NCI-H1417 (cell line): ENCODE measurements at places on chromosomes 4 and X.
A peak's percentile ranks its signal among the peaks of the same experiment; 100 is the strongest.

DNA sequence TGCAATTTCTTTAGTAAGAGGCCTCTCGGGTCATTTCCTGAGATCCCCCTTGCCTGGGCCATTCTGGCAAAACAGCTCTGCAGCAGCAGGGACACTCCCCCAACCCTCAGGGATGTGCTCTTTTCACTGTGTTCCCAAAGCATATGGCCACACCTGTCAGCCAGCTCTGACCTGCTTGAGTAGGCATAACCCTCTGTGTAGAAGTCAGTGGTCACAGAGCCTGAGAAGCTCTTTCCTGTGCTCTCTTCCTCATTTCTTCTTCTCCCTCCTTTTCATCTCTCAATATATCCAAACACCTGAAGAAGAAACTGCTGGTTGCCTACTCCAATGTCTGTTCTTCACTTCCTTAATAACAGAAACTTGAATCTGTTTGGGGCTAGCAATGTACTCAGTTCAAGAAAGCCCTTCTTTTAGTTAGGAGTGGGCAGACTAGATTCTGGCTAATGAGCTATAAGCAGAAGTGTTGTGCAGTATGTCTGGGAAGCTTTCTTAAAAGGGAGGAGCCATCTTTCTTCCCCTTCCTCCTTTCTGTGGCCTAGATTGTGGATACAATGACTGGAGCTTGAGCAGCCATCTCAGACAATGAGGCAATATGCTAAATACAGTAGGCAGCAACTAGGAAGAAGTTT, 73.3 kb downstream of the PRPS1 start:
- DNase-seq, result no peak

DNA sequence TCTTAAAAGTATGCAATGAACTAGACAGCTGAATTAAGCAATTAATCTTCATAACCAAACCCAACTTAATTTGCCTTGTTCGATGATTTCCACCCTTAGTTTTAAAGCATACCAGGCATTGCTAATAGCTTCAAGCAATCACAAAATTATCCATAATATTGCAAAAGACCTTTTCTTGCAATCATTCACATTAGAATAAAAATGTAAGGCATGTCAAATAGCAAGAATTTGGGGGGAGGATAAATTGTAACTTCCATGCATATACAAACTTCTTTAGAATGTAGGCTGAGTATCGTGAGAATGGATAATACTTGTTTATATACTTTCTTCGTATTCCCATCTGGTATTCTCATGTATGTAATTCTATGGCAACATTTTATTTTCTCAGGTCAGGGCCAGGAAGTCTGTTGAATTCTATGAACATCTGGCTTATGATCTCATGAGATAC, 28.7 kb upstream of the BMP2K start:
- DNase-seq, result no peak

DNA sequence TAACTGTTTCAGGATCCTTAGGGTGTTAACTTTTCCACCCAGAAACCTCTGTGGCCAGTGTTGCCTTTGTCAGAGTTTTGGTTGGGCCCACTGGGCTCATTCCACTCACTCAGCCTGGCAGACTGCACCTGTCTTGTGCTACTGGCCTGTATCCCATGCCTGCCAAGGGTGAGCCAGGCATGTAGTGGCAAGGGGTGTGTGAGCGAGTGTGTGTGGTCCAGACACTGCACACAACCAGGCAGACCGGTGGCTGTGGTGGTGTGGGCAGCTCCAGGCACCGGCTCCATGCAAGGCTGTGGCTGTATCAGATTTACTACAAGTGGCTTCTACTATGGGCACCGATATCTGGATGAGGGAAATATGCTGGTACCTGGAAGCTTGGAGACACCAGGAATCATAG, 394.6 kb upstream of the DMD start:
- DNase-seq, result no peak

DNA sequence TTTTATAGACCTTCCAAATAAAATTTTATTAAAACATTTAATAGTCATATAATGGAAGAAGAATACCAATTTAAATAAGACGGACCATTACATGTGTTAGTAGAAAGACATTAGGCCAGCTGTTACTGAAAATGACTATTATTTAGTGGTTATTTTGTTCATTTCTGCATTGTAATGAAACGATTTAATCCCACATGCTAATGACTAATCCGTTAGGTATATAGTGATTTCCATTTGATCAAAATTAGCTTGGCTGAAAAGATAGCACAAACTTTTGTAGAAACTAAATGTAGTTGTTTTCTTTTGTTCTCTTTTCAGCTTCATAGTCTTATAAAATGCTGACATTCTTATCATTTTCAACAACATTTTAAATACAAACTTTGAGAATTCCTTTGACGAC, 556.1 kb upstream of the TENM3 start:
- DNase-seq, result no peak

DNA sequence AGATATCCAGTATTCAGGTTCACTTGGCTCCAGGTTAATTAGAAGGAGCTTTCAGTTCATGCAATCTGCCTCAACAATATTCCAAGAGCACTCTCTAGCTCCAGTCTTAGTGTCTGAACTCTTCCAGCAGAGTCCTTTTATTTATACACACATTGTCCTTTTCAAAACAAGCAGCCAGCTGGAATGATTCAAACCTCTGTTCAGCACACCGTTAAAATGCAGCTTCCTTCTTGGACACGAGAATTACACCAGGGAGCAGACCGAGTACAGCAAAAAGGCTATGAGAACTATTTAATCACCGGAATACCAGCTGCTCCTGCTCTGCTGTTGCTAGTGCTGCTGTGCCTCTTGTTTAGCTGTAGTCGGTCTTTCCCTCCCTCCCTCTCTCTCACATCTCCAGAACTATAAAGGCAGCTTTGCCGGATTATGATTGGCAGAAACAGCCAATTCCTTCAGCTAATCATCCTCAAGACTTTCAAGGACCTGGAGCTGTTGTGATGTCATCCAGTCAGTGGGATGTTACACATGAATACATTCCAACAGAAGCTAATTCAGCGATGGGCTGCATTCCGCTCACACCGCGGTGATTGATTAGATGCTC, at the start of gene NDST4:
Gene NDST4 (minus strand): TSS at position 115 of the 601 bp plus-strand sequence. CDS start 36,584 bp downstream, outside the sequence.
- DNase-seq, result peak; percentile 63

DNA sequence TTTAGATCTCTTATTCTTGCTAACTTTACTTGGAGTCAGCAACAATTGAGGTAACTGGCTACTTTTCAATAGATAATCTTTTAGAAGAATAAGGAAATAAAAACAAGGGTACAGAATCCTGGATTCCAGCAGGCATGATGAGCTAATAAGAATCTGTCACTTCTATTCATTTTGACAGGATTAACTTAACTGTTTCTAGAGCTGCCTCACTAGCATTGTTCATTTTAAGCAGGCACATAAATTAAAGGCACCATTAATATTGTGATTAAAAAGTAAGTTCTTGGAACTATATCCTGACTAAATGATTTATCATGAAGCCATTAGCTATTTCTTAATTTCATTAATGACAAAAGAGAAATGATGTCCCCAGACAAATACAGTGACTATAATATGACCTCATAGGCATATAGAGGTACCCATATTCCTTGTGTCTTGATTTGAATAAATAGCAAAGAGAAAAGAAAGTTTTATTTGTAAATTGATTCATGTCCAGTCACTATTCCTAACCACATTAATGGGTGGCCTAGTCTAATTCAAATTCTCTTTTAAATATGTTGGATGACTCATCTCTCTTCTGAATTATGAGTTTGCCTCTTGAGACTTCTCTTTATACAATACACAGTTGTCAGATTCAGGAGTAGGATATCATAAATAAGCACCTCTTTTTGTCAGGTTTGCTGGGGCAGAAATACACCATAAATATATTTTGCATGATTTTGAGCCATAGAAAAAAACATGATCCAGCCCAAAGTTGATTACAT, 343.0 kb downstream of the SLITRK2 start:
- no peak for DNase-seq

- no peak for DNase-seq
Measured at GRCh38 chr4:157984285-157984911, 188.4 kb downstream of the GASK1B start.

DNA sequence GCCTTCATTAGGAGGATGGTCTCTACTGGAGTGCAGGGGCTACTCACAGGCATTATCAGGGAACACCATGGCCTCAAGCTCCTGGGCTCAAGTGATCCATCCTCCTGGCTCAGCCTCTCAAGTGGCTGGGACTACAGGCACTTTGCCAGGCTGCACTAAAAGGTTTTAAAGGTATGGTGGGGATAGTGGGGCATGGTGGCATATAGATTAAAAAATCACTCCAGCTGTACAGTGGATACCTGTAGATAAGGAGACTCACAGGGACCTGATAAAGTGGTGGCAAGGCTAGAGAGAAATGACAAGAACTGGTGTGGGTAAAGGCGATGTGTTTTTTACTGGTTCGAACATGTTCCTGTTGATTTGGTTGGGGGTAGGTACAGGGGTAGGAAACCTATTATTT, 5.9 kb downstream of the ZAR1 start:
- no peak for DNase-seq

DNA sequence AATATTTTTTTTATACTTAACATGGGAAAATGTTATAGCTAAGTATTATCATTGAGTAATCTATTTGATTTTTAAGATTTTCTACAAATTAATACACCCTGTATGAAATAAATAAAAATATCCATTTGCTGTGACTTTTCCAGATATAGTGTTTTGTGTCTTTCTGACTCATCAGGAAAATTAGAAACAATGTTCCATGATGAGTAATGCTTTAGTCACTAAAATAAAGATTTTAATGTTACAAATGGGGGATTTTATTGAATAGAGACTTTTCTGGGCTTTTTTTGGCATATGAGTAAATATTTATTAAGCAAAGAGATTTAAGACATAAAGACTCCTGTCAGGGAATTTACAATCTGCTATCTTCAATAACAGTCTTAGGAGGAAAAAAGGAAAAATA, 279.2 kb upstream of the NOCT start:
- DNase-seq, result no peak

- no peak for DNase-seq
Measured at GRCh38 chrX:25754399-25754798, 383.7 kb upstream of the MAGEB18 start.

DNA sequence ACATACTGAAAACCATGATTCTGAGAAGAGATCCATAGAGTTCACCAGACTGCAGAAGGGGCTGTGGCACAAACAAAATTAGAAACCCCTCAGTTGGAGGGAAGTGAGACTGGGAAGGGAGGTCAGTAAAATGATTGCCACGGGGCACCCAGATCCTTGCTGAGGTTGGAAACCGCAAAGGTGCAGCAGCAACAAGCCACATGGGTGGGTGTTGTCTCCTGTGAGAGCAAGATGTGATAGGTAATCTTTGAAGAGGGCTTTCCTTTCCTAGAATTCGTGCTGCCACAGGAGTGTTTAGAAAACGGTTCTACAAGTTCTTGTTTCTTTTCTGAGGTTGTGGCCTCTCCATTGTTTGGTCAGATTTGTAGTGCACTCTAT, 85.5 kb downstream of the NFKB1 start:
- DNase-seq, result no peak

GRCh38 chrX:33285550-33285949, 74.2 kb upstream of the DMD start:
- no peak for DNase-seq

- no peak for DNase-seq
Measured at GRCh38 chrX:37047776-37048175, 39.6 kb downstream of the FAM47C start.

GRCh38 chrX:121283921-121284320, 236.5 kb downstream of the GLUD2 start:
- no peak for DNase-seq

- no peak for DNase-seq
Measured at GRCh38 chr4:5780831-5781480, 70.0 kb downstream of the EVC start.

DNA sequence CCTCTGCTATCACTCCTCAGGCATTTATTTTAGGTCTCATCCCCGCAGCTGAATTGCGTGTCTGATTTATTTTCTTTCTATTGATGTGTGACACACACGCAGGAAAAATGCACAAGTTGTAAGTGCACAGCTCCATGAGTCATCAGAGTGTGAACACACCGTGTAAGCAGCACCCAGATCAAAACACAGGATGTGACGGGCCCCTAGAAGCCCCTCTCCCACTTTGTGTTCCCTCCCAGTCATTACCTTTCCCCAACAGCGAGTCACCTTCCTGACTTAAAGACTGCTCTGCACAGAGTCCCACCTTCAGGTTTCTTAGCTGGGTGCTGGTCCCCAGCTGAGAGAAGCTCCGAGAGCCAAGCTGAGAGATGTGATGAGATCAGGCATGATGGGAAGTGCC, 436.7 kb downstream of the MID1IP1 start:
- DNase-seq, result no peak

- DNase-seq, result no peak
Measured at GRCh38 chr4:90318193-90318592, 191.0 kb downstream of the CCSER1 start.

DNA sequence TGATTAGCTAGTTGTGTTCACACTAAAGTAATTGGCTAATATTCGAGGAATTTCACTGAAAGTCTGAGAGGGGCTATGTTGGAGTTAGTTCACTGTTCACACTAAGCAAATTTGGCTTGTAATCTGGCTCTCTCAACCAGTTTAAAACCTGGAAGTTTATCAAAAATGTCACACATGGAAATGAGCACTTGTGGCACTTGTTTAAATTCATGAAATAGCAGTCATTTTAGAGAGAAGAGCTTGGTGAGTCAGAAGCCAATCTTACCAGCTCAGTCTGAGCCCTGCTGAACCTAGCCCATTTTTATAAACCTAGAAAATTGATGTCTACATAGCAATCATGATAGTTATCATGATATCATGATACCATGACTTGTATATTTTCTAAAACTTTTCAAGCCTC, 90.7 kb upstream of the JADE1 start:
- no peak for DNase-seq

GRCh38 chrX:140151316-140151715, 186.0 kb upstream of the CXorf66 start:
- no peak for DNase-seq

GRCh38 chr4:48012824-48013223, 3.7 kb downstream of the CNGA1 start:
- DNase-seq, result no peak

- DNase-seq, result peak; percentile 93
Measured at GRCh38 chr4:156941940-156942548, 29.6 kb downstream of the PDGFC start.

GRCh38 chr4:55561889-55562288, 15.2 kb upstream of the CLOCK start:
- no peak for DNase-seq

DNA sequence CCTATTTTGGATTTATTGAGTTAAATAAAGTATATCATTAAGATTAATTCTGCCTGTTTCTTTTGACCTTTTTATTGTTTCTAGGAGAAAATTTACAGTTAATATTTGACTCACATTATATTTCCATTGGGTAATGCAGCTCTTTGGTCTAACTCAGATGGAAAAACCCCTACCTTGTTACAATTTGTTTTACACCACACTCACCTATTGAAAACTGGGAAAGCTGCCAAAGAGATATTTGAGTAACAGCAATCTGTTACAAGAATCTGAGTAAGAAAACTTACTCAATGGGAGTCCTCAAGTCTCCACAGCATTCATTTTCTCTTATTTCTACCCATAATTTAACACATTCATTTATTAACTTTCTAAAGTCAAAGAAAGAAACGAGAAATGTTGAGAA, 108.0 kb upstream of the TLL1 start:
- DNase-seq, result no peak

DNA sequence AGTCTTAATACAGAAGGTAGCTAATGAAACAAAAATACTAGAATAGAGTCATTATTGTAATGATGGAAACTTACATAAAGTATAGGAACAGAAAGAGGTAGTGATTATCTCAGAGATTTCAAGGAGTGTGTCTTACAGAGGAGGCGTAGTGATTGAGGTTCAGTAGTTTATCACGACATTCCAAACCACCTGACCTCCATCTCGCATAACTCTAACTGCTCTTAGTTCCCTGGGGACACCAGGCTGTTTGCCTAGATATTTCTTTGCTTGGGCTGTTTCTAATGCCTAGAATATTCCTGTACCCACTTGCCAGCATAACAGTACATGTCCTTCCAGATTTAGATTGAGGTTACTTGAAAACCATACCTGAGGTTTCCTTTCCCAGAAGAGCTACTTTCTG, 29.1 kb downstream of the STAG2 start:
- DNase-seq, result no peak
